GM19239 (cell line): ENCODE measurements at places on chromosomes 5 and 9.

GRCh38 chr5:98085593-98085992 is 687.9 kb upstream of the RGMB start:
- DNase-seq: no peak

DNA sequence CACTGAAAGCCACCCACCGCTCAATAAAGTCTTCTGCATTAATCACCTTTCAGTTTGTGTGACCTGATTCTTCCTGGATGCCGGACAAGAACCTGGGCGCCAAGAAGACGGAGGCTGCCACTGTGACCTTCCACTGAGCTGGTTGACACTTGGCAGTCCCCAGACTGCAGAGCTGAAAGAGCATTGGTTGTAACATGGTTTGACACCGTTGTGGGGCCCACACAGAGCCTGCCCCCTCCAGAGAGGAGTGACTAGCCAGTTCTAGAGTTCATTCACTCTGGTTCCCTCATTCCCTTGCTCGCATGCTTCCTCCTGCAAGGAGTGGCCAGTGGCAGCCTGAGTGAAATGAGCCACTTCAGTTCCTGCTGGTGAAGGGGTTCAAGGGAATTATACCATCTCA is 86.2 kb upstream of the ANXA1 start:
- no peak for DNase-seq

- no peak for DNase-seq
These were observed 149.5 kb upstream of the DHFR start for GRCh38 chr5:80804332-80804731.

GRCh38 chr5:39624890-39625289 is 200.1 kb upstream of the DAB2 start:
- DNase-seq: no peak

- no peak for DNase-seq
These were observed 270.4 kb upstream of the TUT7 start for GRCh38 chr9:86624630-86625029.

- DNase-seq: no peak
These were observed 1.6 kb downstream of the ZFYVE16 start for GRCh38 chr5:80409367-80409966.

DNA sequence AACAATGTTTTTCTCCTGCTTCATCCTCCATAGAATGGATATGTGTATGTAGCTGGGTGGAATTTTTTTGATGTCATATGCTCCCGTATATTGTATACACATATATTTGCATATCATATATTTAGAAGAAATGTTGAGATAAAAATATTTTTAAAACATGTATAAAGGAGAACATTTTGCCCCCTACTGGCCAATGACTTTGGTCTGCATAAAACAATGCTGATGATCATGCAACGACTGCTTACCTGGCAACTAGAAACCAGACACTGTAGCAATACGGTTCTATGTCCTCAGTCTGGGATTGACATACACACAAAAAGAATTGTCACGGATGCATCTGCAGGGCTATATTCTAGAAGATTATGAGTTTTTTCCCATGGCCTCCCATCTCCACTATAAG is 503.6 kb downstream of the ELAVL2 start:
- no peak for DNase-seq

- DNase-seq: no peak
These were observed 32.3 kb upstream of the UBTD2 start for GRCh38 chr5:172315587-172316493.

DNA sequence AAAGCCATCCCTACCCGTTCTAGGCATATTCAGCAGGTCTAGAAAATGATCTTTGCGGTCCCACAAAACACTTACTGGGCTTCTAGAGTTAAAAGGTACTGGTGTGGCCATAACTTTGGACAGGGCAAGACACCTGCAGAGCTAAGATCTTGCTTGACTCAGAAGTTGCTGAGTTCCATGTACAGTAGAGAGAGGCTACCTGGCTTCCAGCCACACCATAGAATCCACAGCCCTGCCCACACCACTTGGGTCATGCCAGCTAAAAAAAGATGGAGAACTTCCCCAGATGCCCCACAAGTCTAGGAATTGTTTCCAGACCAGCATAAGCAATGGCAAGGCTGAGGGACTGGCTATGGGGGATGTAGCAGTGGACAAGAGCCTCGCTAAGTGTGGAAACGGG is 52.1 kb downstream of the ABCA1 start:
- no peak for DNase-seq

DNA sequence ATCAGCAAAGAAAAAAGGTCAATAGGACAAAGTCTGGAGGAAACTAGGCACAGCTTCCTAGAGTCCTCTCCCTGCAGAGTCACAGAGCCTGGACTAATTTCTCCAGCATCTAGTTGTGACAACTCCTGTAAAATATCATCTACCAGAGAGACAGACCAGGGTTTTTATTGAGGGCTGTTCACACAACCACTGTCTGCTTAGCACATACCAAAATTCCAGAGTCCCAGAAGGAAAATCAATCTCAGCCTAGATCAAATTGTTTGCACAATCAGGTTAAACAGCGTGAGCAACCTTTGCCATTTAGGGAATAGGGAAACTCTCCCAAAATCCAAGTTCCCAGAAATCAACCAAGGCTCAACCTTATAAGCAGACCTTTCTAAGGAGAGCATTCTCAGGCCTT is 190.3 kb downstream of the SYK start:
- DNase-seq: no peak

DNA sequence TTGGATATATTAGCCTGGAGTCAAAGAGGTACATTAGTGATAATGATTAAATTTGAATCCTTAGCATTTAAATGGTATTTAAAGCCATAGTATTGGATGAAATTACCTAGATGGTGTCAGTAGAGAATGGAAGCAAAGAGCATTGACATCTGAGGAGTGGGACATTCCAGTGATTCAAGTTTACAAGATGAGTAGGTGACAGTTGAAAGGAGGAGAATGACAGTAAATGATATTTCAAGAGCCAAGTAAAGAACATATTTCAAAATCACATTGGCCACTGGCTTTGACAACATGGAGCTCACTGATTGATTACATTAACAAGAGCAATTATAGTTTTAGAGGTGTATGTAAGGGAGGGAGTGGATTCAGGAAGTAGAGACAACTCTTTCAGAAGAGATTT is 93.9 kb upstream of the MEF2C start:
- no peak for DNase-seq

DNA sequence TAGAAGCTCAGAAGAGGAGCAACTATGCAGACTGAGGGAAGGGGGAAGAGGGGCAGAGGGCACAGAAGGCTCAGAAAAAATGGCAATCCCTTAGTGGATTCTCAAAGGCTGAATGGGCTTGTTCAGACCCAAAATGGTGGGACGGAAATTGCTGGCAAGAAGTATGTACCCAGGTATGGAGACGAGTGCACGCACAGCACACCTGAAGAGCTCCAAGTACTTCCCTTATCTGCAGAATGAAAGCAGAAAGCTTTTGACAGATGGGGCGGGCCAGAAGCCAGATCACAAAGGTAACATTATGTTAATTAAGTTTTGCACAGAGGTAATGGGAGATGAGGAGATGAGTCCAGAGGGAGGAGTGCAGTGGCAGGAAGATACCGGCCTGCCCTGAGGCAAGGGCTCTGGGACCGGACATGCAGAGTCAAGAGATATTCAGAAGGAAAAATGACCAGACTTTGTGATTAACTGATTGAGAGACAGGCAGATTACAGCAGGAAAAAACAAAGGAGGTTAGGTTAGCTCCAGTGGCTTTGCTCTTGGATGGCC is 138.1 kb upstream of the PIK3R1 start:
- no peak for DNase-seq

DNA sequence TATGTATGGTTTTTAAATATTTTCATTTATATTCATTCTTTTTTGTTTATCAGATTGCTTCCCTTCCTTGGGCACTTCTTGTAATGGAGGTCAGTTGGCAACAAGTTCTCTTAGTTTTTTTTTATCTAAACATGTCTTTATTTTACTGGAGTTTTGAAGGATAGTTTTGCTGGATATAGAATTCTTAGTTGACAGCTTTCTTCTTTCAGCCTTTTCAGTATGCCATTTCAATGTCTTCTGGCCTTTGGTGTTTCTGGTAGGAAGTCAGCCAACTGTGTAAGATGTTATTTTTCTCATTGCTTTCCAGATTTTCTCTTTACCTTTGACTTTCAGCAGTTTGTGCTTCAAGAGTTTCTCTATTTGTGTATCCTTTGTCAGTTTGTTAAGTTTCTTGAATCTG is 14.2 kb downstream of the SLC12A2 start:
- DNase-seq: no peak

- DNase-seq: no peak
These were observed 60.6 kb downstream of the CYFIP2 start for GRCh38 chr5:157326440-157327005.

DNA sequence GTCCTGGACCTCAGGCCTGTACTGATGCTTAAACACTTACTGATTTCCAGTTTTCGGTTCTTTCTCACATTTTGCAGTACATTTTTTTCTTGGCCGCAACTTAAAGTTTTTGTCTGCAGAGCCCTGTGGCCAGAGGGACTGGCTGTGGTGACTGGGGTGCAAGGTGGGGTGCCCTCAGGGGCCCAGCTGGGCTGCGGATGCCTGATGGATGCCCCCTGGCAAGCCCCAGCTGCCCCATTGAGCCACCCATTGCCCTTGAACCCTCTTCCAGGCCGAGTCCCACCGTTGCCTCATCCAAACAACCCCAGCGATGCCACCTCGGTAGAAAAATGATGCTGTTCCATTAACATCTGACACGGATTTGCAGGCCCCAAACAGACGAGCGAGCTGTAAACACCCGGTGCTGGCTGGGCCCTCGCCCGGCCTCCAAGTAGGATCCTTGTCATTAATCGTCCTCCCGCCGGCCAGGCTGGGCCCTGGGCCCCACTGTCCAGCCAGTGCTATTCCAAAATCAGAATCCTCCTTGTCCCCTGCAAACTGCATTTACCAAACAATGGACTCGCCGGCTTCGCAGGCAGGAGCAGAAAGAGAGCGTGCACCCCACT is 107.9 kb downstream of the PHF2 start:
- no peak for DNase-seq

DNA sequence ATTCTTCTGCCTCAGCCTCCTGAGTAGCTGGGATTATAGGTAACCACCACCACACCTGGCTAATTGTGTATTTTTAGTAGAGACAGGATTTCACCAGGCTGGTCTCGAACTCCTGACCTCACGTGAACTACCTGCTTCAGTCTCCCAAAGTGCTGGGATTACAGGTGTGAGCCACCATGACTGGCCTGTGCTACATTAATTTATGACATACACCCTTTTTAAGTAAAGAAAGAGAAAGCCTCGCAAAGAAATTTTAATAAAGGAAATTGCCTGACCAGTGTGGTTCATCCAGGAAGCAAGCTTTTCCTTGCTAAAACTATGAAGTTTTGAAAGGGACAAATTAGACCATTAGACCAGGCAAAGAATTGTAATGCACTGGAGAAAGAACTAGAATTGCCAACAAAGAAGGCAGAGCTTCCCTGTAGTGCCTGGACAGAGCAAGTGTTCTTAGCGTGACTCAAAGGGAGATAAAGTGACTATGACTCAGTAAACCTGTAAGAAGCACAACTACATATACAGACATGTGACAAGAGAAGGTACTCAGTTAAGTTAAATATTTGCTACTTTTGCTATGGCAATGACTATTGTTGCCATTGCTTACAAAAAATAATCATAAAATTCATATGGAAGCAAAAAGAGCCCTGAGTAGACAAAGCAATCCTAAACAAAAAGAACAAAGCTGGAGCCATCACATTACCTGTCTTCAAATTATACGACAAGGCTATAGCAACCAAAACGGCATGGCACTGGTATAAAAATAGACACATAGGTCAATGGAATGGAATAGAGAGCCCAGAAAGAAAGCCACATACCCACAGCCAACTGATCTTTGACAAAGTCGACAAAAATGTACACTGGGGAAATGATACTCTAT is 54.6 kb downstream of the FYB1 start:
- no peak for DNase-seq

GRCh38 chr5:87109746-87110145 is 157.9 kb upstream of the RASA1 start:
- DNase-seq: no peak

DNA sequence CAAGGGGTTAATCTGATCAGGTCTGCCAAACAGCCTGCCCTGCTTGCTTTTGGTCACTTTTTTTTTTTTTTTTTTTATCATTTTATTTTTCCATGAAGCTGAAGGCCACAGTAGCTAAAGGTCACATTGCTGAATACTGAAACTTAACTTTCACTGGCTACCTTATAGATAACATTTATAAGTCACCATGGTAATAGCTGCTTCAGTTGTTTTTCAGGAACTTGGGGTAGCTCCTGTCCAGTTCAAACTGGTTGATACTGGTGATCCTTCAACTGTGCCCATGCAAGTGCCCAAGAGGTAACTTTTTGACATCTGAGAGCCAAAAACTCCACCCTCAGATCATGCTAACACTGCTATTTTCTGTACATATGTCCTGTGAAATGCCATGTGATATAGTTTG is 68.3 kb upstream of the RGS7BP start:
- no peak for DNase-seq

DNA sequence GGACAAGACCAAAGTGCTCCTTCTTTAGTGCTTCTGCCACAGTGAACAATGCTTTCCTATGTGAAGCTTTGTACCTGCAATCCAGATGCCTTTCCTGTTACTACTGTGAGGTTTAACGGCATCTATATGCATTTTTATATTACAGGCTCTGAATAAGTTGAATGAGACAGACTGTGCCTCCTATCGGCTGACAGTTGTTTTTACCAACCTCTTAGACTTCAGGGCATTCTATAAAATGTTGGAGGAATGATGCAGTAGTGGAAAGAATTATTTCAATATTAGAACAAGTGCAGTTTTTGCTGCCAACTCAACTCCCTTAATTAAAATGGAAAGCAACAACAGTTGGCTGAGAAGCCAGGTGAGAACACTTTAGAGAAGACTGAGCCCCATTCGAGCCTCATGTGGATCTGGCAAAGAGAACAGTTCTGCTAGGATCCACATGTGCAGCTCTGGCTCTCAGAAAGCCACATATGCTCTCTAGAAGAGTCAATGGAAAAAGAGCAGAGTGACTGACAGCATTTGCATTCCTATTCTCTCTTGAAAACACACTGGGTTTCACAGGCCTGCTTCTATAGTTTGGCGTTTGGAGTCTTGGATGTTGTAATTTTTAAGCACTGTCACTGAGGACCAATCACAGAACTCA is 147.5 kb downstream of the LURAP1L start:
- no peak for DNase-seq

DNA sequence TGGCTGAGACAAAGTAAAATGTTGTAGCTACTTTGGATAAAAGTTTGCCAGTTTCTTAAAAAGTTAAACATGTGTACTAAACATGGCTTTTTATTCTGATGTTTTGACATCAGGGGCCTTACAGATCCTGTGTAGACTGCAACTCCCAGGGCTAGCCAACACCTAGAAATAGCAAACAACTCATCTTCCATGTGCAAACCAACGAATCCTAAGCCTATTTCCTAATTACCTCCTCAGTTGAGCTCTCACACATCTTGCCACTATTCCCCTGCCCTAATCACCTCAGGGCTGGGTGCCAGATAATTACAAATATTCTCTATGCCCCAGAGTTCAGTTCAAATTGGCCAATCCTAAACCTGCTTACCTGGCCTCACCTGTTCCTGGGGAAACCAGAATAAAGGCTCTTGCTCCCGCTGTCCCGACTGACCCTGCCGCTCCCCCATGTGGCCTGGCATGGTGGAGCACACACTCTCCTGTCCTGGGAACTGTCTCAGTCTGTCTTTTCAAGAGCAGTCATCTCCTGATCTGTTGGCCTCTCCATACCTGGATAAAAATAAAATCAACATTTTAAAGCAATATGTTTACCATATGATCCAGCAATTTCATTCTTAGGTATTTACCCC is 37.1 kb upstream of the FAM169A start:
- DNase-seq: peak; percentile 6
